ENCODE measurements at places on chromosomes 2 and 18.

DNA sequence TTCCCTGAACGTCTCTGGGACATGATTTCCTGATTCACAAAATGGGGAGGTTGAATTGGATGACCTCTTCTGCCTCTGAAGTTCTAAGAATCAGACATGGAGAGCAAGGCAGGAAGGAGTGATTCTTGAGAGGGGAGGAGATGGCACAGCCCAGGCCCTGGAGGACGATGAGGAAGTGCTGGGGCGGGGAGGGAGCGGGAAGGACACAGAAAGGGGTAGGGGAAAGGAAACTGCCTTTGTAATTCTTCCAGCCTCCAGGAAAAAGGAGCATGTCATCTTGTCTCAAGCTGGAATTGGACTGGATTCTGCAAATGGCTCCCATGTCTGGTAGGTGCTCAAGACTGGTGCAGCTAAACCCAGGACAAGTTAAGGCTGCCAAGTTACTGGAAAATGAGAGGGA, 97.0 kb upstream of the NCK2 start:
- no peak for DNase-seq

GRCh38 chr2:88866756-88867155, 175.3 kb downstream of the RPIA start:
- DNase-seq = no peak

DNA sequence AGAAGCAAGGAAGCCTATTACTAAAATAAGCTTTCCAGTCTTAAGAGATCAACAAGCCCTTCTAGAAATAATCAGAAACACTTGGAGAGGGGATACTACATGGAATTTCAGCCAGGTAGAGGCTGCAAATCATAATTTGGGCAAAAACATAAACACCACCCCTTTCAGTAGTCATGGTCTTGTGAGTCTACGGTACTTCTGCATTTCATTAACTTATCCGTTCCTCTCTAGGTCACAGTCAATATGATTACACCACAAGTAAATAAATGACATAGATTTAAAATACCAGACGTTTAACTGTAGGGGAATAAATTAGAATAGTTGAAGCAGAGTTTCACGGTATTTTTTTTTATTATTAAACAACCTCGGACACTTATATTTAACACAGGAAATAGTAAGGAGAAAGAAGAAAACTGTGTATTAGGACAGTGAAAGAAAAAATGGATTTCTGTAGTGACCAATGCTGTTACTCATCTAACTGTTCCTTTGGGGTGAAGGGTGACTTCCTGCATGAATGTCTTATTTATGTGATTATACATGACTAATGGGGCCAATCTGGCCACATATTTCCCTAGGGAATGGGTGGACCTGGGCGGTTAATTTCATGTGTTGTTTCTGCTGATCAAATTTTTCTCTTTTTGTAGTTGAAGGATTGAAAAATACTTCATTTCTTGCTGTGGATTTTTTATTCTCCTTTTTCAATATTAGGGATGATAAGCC, 456.6 kb upstream of the UBE2E3 start:
- no peak for DNase-seq

DNA sequence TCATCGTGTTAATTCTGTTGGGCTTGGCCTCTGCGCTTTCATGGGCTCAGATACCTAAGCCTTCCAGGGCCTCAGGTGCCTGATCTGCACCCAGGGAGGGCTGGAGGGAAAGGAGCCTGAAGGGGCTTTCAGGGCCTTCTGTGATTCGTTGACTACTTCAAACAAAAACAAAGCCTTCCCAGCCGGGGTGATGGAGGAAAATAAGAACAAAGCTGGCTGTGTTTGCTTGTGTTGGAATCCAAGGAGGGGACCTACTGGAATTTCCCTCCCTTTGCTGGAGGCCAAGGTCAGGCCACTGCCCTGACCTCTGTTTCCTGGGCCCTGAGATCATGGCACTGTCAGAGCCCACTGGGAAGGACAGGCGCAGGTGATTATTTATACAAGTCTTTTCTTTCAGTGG, 135.3 kb downstream of the KLHL29 start:
- no peak for DNase-seq

DNA sequence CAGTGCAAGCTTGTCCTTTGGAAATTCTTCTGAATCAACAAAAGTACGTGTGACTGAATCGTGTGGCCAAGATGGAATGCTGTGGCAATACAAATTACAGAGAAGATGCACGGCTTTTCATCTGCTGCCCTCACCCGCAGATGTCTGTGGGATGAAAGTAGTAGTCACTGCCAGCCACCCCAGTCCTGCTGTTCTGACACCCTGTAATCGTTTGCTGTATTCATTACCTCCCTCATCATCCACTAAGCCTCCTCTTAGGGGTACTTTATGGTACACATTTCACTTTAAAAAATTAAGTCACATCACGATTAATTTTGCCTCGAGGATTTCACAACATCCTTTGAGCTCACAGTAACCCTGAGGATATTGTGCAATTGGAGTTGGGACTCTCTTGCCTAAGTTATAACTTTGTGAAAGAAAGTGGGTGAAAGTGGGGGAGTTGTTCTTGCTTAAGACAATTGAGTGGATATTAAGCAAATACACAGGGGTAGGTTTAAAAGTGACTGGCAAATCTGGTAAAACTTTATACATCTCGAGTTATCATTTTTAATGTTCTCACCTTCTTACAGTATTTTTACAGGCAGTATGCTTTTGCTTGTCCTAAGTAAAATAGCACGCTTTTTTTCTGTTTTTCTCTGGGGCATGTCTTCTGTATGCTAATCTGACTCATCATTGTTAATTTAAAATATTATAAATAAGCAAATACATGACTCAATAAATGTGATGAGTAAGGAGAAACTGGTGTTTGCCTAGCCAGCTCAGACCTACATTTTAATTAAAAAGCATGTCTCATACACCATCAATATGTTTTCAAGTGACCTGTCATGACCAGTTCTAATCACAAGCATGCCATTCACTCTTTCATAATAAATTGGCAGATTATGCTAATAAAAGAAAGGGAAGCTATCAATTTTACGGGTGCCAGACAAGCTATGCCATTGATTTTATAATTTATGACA, 680.9 kb downstream of the IRS1 start:
- DNase-seq = no peak

DNA sequence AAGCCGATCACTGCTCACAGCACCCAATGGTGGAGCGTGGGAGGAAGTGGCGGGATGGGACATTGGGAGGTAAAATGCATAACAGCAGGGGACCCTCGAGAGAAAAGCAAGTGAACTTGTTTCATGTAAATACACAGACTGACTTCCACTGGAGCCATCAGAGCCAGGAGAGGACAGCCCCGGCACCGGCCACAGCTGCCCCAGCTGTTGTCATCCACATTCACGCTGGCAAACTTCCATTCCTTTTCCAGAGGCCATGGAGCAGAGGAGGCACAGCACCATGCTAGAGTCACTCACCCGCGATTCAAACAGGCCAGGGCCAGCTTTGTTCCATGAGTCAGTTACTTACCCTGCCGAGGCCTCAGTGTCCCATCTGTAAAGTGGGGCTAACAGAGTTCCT, 610.9 kb upstream of the SALL3 start:
- DNase-seq = no peak

DNA sequence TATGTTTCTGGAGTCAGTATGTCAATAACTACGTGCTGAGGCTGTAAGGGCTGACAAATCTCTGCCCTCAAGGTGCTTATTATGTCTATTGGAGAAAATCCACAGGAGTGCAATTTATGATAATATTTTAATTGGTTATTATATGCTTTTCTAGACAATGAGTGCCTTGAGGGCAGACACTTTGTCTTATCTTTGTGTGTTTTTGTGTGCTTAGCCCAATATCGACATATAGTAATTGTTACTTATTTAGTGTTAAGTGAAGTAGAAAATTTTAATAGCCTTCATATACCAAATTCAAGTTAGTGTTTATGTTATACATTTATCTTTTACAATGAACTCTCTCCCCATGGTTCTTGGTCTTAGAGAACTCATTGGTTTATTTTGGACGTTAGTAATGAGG, 118.9 kb downstream of the WDR7 start:
- no peak for DNase-seq

DNA sequence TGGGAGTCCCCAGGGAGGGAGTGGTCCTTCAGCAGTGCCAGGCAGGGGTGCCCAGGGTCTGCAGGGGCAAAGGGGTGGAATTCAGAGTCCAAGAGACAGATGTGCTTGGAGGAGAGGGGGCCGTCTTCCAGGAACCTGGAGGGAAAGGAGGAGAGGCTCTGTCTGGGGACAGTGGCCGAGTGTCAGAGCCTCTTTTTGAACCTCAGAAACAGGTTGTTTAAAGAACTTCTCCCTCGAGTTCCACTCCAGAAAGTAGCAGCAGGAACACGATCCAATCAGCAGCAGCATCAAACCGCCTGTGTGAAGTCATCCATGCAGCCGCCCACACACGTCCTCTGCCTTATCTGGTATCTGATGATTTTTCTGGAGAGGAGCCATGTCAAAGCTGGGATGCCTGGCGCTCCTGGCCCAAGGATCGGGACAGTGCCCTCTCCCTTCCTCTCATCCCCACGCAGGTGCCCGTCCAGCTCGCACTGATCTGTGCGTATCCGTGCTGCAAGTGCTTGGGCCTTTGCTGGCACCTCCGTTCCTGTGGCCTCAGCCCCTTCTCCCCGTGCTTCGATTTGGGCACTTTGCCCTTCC, 205.1 kb downstream of the NDUFA10 start:
- DNase-seq = peak; percentile 14

- no peak for DNase-seq
These were observed 114.7 kb downstream of the DNAH6 start for GRCh38 chr2:84631047-84631446.

- no peak for DNase-seq
These were observed 104.2 kb downstream of the SH3BP4 start for GRCh38 chr2:235055891-235056516.

DNA sequence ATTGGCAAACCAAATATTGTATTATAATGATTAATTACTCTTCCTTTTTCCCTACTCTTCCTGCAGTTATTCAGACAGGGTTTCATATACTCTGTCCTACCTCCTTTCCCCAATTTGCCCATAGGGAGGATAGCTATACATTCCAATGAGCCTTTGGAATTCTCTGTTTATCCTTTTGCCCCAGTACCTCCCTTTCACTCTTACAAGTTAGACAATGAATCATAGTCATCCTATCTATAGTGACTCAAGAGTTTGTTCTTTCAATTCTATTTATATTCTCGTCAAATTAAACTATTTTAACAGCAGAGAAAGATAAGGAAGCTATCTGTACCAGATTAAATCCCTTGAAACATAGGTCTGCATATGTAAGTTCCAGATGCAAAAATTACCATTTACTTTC, 437.5 kb downstream of the NR4A2 start:
- DNase-seq = no peak

DNA sequence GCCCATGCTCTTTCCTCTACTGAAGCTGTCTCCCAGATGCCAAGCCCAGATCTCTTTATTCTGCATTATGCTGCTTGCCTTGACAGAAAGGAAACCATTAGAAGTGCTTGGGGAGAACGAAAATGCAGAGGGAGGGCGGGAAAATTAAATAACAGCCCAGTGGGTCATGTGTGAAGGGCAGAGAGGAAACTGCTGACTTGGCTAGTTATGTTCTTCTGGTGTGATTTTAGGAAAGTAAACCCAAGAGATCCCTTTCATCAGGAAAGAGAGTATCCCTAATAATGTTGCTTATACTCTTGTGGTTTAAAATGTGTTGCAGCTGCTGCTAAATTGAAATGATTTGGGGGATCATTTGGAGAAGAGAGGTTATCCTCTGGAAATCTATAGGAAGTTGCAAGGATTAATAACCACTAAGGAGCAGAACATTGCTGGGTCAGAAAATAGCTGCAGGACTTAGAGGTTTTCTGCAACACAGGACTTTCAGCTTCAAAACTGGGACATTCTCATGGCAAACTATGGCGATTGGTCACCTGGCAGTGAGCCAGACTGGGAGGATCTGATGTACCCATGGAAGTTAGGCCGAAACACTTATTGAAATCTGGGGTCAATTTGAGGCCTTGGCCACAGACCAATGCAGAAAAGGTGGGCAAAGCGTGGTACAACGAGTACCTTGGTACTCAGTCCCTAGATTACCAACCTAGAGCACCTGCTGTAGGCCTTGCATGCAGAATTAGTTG, 172.2 kb downstream of the TMEM247 start:
- DNase-seq = no peak

- no peak for DNase-seq
These were observed 105.3 kb downstream of the HDAC4 start for GRCh38 chr2:239295377-239296019.

GRCh38 chr2:222888716-222889115, 27.9 kb downstream of the ACSL3 start:
- no peak for DNase-seq

- DNase-seq = no peak
These were observed 49.5 kb upstream of the TBC1D8 start for GRCh38 chr2:101200676-101201075.

DNA sequence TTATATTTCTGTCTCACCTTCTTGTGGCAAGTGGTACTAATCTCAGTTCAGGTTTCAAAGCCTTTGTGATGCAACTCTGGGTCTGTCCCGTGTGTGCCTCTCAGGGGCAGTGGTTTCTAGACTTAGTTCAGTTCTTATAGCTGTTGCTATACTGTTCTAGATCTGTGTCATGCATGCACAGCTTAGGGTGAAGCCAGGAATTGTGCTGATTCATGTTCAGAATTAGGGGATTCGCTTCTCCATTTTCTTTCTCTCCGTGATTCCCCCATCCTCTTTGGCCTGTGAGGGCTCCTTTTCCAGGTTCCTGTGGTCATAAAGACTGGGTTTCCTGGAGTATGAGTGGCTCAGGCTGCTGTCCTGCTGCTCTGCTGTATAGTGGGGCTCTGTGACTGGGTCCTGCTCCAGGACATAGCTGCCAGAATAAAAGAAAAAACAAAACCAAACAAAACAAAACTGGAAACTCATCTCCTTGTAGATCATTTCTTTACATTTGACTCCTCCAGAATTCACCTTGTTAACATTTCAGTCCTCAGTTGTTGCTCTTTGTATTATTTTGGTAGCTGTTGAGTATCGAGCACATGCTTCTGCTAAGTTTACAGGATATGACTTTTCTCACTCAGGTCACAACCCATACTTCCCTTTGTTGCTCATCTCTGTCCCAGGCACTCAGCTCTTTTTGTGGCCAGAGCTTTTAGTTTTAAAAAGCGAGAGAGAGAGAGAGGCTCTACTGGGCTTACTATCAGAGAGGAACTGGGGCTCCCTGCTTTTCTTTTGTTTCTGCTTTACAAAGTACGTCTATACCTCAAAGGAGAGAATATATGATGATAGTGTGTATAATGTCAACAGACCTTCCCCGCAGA, 34.2 kb downstream of the CERS6 start:
- peak; percentile 64 for DNase-seq

DNA sequence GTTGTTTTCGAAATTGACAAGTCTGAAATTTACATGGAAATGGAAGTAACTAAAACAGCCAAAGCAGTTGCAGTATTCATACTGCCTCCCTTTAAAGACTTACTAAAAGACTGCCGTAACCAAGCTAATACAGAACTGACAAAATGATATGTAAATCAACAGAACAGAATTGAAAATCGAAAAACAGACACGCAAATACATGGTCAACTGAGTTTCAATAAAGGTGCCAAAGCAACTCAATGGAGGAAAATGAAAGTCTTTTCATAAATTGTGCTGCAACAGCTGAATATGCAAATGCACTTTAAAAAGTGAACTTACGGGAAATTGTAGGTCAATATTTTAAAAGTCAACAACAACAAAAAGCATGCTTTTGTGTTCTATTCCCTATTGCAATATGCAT, 34.2 kb downstream of the TMEM131 start:
- no peak for DNase-seq

GRCh38 chr2:19649785-19650380, 251.9 kb downstream of the TTC32 start:
- no peak for DNase-seq
